Hair follicular keratinocyte (primary cell): ENCODE measurements at places on chromosomes 7 and 10. TPM values are rescaled to one million over a fixed set of nuclear protein-coding genes. Genes with fewer than 3 reads are reported as not detected.

MYH16 gene
- total RNA-seq: 1.1 and 1.2 TPM in 2 replicates

EVX1 gene
- not detected in 2 replicates for total RNA-seq

VPS37D gene
- total RNA-seq: 2.3 and 2.9 TPM in 2 replicates

OR2A1 gene
- total RNA-seq: 0.11 TPM in 1 of 2 replicates, not detected in the other

PAX4 gene
- not detected in 2 replicates for total RNA-seq

CEP55 gene
- total RNA-seq: 22.7 and 63.8 TPM in 2 replicates

PLXDC2 gene
- total RNA-seq: 3.0 and 7.3 TPM in 2 replicates

TMEM196 gene
- total RNA-seq: not detected in 2 replicates

CYP2C8 gene
- not detected in 2 replicates for total RNA-seq

ABCB4 gene
- total RNA-seq: not detected in 2 replicates

DLG5 gene
- 33.1 and 43.5 TPM in 2 replicates for total RNA-seq

TAS2R3 gene
- 0.16 TPM in 1 of 2 replicates, not detected in the other for total RNA-seq

SVOPL gene
- not detected in 2 replicates for total RNA-seq

CCDC7 gene
- total RNA-seq: 1.6 and 2.4 TPM in 2 replicates

HACD1 gene
- 17.9 and 27.8 TPM in 2 replicates for total RNA-seq

RELN gene
- not detected in 2 replicates for total RNA-seq
